ENCODE measurements at places on chromosomes 12 and 14.

GRCh38 chr14:93655078-93655750 is 133.1 kb downstream of the PRIMA1 start:
- no peak for DNase-seq

GRCh38 chr12:107487011-107487680 is 198.5 kb upstream of the PWP1 start:
- DNase-seq, result no peak

DNA sequence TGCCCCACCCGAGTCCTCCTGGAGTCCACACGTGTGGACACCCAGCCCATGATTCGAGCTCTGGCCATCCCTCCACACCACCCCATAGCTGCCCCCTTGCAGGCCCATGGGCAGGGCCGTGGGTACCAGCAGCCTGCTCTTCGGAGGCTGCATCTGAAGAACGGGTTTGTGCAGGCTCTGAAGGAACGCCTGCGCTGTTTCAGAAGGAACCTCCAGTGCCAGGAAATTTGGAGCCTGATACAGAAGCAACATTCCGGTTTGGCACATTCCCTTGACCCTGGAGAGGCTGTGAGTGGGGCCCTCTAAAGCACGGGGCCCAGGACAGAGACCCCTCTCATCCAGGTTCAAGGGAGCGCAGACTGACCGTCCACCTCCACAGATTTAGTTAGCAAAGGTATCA is 57.0 kb downstream of the ZNF664 start:
- no peak for DNase-seq

DNA sequence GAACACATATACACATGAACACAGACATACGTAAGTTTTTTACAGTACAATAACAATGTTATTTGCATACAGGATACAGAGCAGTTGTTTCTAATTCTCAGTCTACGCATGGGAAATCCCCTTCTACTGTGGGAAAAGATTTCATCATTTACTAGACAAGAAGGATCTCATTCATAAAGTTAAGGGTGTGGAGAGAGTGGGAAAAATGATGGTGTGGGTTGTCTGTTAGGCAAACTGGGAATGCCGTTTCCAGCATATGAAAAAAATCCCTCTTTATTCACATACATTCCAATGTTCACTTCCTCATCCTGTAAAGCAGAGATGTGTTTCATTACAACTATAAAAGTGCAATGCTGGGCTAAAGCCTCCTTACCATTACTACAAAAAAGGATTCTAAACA is 120.9 kb downstream of the SINHCAF start:
- DNase-seq, result no peak

DNA sequence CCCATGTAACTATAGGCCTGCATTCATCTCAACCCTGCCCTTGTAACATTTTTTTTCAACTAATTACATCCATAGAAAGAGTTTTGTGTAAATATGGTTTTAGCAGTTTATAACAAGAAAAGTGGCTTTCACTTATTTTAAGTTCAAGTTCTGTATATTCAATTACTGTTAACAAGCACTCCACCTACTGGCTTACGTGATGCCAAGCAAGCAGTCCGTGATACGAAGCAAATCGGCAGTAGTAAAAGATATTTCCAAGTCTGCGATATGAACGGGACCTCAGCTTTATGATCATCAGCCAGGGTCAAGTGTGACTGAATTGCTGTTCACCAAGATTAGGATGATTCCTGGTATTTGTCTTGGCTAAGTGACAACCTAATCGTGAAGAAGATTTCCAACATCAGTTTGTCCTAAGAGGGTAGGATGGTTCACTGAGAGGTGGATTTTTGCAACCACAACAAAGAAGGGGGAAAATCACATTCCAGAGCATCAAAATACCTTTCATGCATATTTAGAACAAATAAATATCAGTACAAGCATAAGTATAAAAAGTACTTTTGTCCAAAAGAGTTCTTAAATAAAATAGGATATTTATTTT is 456.2 kb downstream of the FOXG1 start:
- DNase-seq, result no peak

DNA sequence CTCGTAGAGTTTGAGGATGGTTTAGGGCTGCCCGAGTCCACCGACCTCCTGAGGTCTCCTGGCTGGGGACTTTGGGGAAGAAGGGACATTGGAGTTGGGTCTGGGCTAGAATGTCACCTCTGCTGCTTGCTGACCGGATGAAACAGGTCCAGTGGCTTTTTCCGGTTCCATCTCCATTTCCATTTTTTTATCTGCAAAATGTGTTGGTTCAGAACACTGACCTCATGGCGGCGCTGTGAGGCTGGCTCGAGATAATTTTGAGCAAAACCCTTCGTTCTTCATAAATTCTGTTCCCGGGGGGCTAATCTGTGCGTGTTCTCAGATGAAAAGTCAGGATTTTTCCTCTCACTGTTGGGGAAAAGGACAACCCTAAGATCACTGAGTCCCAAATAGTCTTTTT is 11.7 kb upstream of the MYL2 start:
- DNase-seq, result no peak

GRCh38 chr12:89573051-89573810 is 47.4 kb upstream of the POC1B start:
- no peak for DNase-seq

DNA sequence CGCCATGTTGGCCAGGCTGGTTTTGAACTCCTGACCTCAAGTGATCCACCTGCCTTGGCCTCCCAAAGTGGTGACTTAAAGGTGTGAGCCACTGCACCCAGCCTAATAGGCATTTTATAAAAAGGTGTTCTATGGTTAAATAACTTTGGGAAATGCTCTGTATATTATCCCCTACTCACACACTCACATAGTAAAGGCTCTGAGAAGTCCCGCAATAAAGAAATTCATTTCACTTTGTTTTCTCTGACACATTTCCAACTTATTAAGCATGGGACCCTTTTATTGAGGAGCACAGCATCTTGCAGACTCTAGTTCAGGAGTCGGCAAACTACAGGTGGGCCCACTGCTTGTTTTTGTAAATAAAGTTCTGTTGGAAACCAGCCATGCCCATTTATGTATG is 63.9 kb downstream of the RNFT2 start:
- DNase-seq, result no peak

GRCh38 chr14:83994020-83994419 is 1535.9 kb upstream of the FLRT2 start:
- no peak for DNase-seq

DNA sequence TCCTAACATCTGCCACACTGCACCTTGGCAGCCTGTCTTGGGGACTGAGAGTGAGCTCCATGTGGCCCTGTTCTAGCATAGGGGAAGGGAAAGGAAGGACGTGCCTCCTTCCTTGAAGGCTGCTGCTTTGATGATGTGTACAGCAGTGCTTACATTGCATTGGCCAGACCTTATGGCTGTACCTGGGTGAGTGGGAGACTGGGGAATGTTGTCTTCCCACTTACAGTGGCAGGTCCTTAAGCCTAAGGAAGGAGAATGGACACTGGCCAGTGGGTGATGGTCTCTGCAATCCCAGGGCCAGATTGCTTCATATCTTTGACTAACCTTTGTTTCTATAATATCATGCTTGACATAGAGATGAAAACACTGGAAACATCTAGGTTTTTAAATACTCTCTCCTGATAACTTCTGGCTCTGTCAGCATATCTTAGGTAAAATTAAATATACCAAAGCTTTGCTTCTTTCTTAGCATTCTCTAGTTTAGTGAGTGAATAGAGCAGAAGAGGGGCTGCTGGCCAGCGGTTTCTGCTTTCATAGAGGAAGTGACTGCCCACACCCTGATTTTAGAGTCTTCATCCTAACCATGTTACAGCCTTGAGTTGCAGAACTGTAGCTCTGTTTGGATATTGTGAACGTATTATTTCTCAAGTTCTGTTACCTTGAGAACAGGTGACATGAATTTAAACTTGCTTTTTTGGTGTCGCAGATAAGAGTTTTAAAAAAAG is 27.2 kb downstream of the KLC1 start:
- no peak for DNase-seq

GRCh38 chr12:118590406-118591150 is 214.2 kb downstream of the SUDS3 start:
- DNase-seq, result no peak

GRCh38 chr12:25759752-25760151 is 198.7 kb upstream of the RASSF8 start:
- DNase-seq, result no peak

- DNase-seq, result no peak
Observed at GRCh38 chr12:124620606-124621295, 53.3 kb upstream of the NCOR2 start.

DNA sequence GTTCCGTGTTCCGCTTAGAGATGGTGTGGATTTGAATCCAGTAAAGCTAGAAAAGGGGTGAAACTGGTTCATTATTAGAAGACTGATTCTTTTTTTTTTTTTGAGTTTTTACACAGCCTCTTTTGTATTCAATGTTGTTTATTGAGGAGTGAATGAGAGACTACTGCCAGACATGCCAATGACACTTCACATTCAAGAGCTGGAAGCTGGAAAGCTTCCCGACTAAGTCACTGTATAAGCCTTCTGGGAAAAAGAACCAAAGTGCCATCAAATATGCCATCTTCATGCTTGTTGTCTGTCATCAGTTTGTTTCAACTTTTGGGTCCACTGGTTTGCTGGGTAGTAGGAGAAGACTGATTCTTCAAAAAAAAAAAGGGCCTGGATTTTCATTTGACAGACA is 164.8 kb downstream of the ATP23 start:
- DNase-seq, result no peak

GRCh38 chr12:130086248-130086647 is 76.0 kb upstream of the FZD10 start:
- DNase-seq, result no peak

DNA sequence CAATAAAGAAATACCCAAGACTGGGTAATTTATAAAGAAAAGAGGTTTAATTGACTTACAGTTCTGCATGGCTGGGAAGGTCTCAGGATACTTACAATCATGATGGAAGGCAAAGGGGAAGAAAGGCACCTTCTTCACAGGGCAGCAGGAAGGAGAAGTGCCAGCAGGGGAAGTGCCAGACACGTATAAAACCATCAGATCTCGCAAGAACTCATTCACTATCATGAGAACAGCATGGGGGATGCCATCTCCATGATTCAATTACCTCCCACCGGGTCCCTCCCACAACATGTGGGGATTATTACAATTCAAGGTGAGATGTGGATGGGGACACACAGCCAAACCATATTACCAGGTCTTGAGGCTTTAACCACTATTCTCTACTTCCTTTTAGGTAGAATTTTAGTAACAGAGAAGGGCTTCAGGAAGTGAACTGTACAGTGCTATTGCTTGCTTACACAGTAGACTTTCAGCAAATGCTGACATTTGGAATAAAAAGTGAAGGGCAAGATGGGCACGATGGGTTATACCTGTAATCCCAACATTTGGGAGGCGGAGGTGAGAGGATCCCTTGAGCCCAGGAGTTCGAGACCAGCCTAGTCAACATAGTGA is 40.8 kb upstream of the OR4E1 start:
- no peak for DNase-seq

- DNase-seq, result no peak
Observed at GRCh38 chr12:10388624-10389413, 1.0 kb downstream of the KLRK1 start.

DNA sequence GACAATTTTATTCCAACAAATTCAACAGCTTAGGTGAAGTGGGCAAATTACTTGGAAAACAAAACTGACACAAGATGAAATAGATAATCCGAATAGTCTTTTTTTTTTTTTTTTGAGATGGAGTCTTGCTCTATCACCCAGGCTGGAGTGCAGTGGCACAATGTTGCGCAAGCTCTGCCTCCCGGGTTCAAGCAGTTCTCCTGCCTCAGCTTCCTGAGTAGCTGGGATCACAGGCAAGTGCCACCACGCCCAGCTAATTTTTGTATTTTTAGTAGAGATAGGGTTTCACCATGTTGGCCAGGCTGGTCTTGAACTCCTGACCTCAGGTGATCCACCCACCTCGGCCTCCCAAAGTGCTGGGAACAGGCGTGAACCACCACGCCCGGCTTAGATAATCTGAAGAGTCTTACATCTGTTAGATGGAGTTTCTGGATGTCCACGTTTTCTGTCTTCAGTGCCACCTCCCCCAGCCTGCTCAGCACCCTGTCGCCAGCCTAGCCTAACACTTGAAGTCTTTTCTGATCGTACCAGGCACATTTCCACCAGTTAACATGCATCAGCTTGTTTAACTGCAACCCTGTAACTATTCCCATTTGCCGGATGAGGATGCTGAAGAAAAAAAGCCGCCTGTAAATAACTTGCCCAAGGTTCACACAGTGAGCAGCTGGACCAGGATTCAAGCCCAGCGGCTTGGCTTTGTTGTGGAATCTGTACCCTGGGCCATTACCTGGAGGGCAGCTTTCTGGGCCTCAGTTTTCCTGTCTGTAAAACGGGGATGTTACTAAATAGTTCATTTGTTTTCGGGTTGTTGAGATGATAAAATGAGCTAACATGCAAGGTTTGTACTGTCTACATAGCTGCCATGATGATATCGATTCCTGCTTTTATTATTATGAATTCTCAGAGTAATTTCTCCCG is 26.4 kb downstream of the FBRSL1 start:
- no peak for DNase-seq

- no peak for DNase-seq
Observed at GRCh38 chr12:122106843-122107242, 28.3 kb downstream of the MLXIP start.

DNA sequence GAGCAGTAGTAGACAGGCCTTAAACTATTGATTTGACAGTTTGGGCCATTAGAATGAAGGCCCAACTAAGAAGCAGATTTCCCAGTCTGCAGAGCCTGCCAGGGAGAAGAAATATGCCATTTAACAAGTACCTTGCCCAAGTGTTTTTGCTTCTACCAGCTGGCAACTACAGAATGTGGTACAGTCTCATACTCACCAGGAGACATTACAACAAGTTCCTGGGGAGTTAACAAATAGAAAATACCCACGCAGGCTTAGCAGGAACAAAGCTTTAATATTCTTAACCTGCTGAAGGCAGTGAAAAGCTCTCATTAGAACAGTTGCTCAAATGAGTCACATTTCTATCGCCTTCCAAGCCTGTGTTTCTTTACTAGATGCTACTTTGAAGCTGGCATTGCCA is 241.0 kb downstream of the TMEM117 start:
- no peak for DNase-seq

DNA sequence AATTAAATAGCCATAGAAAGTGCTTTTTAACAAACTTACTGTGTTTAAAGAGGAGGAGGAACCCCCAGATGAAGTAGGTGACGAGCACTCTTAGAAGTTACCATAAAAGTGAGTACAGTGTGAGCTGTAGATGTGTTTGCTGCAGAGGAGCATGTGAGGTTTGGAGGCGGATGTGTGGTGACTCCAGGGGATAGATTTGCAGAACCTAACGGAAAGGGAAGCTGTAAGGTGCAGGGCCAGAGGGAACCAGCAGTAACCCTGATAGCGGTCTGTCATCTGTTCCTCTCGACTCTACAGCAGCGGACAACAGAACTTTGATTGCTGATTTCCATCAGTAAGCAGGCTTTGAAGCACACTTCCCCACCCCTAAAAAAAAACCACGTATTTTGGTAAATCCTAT is 5.2 kb downstream of the CALM1 start:
- DNase-seq, result no peak

- no peak for DNase-seq
Observed at GRCh38 chr14:101507836-101508150, 53.5 kb upstream of the DIO3 start.

DNA sequence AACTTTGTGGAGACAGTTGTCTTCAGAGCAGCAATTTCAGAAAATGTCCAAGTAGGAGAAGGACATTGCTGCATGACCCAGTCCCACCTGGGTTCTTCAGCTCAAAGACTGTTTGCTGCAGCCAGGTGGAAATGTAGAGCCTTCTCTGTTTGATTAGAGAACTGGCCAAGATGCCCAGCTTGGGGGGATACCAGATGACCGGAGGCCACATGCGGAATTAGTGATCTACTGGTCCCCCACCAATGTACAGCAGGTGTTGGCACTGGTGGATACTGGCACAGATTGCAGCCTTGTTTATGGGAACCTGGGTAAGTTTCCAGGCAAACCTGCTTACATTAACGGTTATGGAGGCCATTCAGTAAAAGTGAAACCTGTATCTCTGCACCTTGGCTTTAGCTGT is 555.3 kb downstream of the SLC6A15 start:
- no peak for DNase-seq
